CD4-positive, alpha-beta T cell treated with Interleukin-6 for 4 hours (primary cell): ENCODE measurements at places on chromosomes 3 and 15.

- DNase-seq = no peak
Measured at GRCh38 chr3:135018149-135018923, 223.3 kb downstream of the EPHB1 start.

- no peak for DNase-seq
Measured at GRCh38 chr15:51706926-51707608, 25.8 kb downstream of the SCG3 start.

GRCh38 chr15:33494306-33494705, 183.5 kb downstream of the RYR3 start:
- no peak for DNase-seq

DNA sequence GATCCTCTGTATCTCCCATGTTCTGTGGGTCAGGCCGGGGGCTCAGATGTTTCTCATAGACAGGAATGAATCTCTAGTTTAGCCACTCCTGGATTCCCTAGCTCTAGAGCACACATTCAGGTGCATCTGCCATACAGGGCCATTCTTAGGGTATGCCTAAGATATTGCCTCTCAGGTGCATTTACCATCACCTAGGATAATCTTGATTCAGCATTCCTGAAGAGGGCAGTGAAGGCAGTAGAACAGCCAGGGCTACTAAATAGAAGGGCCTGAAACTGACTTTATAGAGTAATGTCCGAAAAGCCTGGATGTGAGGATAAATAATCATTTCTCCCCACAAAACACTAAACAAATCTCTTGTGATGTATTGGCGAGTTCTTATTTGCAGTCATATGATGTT, 882.0 kb downstream of the AGBL1 start:
- DNase-seq = no peak
